ENCODE measurements at places on chromosomes 13 and 19.
A peak's percentile ranks its signal among the peaks of the same experiment; 100 is the strongest.

DNA sequence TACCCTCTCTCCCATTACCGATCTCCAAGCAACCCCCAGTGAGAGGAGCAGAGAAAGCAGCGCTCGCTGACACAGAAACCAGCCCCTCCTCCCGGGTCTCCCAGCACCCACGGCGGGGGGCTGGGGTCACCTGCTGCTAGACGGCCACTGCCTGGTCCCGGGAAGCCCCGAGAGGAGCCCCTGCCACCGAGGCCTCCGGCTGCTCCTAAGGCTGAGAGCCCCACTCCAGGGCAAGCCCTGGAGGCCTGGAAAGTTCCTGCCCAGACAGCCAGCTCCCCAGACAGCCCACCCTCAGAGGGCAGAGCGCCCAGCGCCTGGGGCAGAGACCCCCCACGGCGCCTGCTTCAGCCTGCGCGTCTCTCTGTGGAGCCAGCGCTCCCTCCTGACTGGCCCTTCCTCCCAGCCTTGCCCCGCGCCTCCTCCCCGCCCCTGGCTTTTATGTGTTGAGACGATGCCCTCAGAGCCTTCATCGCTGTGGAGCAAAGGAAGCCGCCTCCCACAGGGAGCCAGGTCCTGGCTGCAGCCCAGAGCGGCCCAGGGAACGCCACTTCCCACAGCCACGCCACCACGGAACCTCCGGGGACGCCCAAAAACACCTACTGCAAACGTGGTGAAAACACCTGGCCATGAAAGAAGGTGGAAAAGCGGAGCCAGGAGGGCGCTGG lies 51.1 kb downstream of the MLLT1 start:
- DNase-seq, result no peak

DNA sequence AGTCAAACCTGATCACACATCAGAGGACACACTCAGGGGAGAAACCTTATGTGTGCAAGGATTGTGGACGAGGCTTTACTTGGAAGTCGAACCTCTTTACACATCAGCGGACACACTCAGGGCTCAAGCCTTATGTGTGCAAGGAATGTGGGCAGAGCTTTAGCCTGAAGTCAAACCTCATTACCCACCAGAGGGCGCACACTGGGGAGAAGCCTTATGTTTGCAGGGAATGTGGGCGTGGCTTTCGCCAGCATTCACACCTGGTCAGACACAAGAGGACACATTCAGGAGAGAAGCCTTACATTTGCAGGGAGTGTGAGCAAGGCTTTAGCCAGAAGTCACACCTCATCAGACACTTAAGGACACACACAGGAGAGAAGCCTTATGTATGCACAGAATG lies 8.2 kb upstream of the ZNF527 start:
- no peak for DNase-seq

- no peak for DNase-seq
Measured at GRCh38 chr19:57465680-57466381, 8.9 kb upstream of the VN1R1 start.

- DNase-seq, result no peak
Measured at GRCh38 chr13:19888799-19889198, 25.4 kb upstream of the ZMYM5 start.

DNA sequence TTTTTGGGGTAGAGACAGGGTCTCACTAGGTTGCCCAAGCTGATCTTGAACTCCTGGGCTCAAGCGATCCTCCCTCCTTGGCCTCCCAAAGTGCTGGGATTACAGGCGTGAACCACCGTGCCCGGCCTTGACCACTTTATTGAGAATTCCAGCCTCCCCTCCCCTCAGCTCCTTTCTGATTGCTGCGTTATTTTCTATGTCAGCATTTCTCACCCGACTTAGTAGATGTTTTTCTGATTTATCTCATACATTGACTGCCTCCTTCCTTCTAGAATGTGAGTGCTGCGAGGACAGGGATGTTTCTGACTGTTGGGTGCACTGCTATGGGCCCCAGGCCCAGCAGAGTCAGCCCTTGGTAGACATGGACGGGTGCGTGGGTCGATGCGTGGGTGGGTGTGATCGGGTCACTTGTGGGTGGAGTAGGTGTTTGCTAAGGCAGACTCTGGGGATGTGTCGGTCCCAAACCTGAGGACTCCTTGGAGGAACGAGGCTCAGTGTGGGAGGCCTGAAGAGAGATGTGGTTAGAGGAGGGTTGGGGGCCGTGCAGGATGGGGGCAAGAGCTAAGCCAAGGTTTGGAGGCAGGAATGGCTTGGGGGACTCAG lies 34.2 kb upstream of the NCCRP1 start:
- no peak for DNase-seq

GRCh38 chr19:13093407-13094105 lies 9.1 kb downstream of the LYL1 start:
- peak; percentile 80 for DNase-seq

DNA sequence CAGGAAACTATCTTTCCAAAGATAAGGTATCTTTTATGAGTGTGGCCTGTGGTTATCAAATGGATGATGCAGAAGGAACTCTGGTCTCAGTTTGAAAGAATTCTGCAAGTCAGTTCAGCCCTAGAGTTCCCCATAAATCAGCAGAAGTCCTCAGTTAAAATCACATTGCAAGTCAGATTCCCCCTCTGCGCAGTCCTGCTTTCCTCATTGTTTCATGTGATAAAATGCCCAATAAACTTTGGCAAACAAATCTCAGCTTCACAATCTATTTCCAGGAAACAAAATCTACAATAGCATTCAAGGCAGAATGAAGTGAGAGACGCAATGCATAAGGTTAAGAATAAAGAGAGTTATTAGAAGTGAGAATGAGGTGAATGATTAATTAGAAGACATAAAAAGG lies 216.3 kb upstream of the KLHL1 start:
- no peak for DNase-seq

- no peak for DNase-seq
Measured at GRCh38 chr13:48155848-48156247, 60.9 kb upstream of the MED4 start.

DNA sequence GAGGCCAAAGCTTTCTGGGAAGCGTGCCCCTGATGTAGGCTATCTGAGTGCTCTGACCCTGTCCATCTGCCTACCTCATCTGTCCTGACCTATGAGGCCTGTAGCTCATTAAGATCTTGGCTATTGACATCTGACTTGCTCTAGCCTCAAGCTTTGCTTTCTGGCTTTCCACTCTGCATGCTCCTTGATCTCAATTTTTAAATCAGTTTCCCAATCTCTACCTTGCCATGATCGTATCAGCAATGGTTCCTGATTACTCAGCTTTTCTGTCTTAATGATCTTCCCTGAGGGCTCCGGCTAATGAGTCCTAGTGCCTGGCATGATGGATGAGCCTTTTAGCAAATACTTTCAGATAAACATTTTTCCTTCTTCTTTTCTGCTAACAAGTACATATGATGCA lies 262.0 kb downstream of the NDFIP2 start:
- no peak for DNase-seq

DNA sequence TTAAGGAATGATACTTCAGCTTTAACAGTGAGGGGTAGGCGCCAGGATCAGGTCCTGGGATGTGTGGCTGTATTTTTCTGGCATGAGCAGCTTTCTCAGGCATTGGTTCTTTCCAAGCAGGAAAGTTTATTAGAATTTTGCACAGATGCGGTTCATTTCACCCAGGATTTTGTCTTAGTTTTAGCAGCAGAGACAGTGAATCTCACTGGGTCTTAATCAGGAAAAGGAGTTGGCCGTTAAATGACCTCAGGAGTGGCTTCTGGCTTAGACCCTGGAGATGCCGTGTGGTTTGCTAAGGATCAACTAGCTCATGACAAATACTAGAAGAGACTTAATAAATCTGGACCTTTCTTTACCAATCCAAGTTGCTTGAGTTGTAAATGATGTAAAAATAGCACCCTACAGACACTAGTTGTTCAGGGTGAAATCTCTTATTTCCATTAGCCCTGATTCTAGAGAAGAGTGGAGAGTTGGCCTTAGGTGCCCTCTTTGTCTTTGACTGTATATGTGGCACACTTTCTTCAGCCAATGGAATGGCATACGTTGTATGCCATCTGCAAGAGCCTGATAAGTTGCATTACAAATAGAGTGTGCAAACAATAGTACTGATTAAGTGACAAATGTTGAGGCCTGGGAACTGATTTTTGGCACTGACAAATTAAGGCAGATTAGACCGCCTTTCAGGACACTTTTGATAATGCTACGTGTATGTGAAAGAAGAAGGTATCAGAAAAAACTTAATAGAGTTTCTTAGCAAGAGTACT lies 34.0 kb downstream of the LRCH1 start:
- no peak for DNase-seq

All from activated CD8-positive, alpha-beta memory T cell treated with anti-CD3 and anti-CD28 coated beads, Interleukin-2, amount 50 U/mL, for 4 hours (primary cell).